Activated CD8-positive, alpha-beta memory T cell treated with anti-CD3 and anti-CD28 coated beads for 1 hour (primary cell): ENCODE measurements at places on chromosomes 16 and 17.
A peak's percentile ranks its signal among the peaks of the same experiment; 100 is the strongest.

DNA sequence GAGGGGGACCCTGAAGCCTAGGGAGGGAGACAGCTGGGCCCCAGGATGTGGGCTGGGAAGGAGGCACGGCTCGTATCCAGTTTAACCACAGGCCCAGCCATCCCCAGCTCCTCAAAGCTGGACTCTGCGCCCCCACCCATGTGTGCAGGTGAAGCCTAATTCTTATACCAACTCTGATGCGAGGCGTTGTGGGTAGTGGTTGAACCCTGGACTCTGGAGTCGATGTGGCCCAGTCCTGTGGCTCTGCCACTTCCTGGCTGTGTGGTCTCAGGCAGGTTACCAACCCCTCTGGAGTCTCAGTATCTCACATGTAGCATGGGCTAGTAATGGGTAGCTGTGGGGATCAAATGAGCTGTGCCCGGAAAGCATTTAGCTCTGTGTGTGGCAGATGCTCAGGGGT is 60.4 kb upstream of the TOB1 start:
- no peak for DNase-seq

DNA sequence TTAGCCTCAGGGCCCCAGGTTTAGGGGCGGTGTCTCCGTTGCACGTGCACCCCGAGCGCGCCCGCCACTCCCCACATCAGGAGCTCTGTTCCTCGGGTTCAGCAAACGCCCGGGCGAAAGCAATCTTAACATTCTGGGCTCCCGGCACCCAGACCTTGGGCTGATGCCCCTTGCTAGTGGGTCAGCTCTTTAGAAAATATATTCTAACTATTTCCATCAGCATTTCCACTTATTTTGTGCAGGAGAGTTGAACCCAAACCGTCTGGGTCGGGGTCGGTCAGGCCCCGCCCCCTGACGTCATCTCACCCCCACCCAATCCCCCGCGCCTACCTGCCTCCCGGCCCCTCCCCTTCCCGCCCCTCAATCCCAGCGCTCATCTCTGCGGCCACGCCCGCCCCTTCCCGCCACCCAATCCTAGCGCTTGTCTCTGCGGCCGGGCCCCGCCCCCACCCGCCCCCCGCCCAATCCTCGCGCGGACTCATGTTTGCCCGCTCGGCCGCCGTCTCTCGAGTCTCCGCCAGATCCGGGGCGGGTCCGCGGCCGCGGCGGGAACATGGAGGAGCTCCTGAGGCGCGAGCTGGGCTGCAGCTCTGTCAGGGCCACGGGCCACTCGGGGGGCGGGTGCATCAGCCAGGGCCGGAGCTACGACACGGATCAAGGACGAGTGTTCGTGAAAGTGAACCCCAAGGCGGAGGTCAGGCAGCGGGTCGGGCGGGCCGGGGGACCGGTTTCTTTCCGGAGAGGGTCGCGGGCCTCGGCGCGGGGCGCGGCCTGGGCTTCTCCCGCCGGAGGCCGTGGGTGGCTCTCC is at the start of gene FN3KRP:
Gene FN3KRP (plus strand): TSS at position 504 of the 808 bp plus-strand sequence. CDS start 50 bp downstream, at position 554.
- peak; percentile 71 for DNase-seq

DNA sequence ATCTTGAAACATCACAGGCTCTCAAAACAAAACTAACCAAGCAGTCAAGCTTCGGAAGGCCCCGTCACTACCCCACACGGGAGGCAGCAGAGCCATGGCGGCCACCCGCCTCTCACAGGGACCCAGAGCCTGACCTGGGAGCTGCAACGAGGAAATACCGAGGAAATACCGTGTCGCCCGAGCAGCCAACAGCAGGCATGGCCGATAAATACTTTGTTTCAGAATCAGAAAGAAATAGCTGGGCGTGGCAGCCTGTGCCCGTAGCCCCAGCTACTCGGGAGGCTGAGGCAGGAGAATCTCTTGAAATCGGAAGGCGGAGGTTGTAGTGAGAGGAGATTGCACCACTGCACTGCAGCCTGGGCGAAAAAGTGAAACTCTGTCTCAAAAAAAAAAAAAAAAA is 6.9 kb downstream of the LMF1 start:
- no peak for DNase-seq

DNA sequence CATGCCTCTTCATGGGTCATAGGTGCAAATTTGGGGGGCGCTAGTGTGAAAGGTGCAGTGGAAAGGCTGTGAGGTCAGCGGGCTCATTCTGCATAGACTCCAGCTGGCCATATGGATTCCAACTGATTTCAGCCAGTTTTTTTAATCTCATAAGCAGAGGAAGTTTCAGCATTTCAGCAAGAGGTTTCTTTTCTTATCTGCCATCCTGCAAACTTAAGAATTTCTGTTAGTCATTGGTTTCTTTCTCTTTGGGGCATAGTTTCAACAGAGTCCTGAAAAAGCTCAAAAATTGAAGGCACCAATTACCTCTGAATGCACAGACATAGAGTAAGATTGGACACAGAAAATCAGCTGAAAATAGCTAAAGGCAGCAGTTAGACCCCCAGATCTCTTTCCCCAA is 16.2 kb upstream of the ALOX15 start:
- no peak for DNase-seq

- DNase-seq: no peak
Observed at GRCh38 chr17:67270416-67270815, 25.4 kb upstream of the HELZ start.

DNA sequence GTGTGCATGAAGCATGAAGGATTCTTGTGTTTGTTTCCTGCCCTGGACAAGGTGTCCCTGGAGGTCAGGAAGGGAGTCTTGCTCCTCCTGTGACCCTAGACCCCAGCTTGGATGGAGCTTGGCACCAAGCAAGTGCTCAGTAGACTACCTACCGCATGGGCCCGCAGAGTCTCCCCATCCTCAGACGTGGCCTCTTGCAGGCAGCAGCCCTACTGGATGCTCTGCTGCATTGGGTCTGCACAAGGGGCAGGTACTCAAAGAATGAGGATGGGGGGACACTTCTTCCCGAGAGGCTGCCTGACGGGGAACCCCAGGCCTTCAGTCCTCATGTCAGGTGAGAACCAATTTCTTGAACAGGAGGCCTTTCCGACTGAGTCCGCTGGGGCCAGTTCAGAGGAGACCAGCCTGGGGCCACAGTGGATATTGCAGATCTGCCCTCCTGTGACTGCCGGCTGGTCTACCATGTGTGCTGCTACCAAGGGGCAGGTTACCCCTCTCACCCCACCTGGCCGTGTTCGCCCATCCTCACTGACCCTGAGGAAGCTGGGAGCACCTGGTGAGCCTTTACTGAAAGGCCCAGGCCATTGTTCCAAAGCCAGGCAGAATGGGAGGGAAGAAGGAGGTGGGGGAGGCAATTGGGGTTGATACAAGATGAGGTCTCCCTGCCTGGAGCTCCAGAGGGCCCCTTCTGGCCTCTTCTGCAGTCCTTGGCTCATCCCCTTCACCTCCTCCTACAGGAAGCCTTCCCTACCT is 206.3 kb downstream of the RAB11FIP4 start:
- no peak for DNase-seq

DNA sequence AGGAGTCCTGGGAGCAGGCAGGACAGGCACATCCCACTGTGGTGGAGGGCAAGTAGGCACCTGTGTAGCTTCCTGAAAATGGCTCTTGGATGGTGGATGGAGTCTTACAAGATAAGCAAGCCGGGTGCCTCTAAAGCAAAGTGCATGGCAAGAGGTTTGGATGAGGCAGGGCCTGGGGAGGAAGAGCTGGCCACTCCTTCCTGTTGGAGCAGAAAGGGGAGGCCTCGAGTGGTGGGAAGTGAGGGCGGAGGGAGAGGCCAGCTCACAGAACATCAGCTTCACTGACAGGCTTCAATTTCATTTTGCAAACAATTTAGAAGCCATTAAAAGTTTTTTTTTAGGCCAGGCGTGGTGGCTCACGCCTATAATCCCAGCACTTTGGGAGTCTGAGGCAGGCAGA is 31.0 kb downstream of the CD300A start:
- no peak for DNase-seq

GRCh38 chr16:65414284-65414984 is 292.6 kb upstream of the CDH11 start:
- no peak for DNase-seq

DNA sequence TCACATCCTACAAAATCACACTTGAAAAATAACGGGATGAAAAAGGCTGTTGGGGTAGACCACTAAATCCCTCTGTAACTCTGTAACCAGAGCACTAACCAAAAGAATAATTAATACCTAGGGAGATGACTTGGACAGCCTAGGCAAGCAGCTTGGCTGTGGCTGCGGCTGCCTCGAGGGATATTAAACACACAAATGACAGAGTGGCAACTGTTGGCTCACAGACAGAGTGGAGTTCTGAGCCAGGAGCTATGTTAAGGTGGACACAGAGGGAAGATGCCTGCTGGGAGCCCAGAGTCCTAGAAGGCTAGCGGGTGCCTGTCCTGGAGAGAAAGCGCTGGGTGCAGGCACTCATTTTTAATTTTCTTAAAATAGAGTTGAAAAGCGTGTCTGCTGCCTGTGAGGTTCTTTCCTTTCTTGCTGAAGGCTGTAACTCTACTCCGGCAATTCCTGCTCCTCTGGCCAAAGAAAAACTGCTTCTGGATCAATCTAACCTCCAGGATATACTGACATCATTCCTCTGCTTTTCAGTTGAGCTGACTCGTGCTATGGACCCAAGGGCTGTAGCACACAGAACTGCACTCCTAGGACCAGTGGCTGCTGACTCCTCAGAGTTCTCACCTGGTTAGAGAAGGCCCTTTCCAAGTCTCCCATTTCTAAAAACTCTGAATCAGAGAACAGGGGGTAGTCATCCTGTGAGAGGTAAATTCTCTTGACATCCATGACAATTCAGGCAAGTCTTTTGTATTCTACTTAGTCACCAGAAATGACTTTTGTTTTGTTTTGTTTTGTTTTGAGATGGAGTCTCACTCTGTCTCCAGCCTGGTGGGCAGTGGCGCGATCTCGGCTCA is 147.9 kb downstream of the STX8 start:
- DNase-seq: no peak

DNA sequence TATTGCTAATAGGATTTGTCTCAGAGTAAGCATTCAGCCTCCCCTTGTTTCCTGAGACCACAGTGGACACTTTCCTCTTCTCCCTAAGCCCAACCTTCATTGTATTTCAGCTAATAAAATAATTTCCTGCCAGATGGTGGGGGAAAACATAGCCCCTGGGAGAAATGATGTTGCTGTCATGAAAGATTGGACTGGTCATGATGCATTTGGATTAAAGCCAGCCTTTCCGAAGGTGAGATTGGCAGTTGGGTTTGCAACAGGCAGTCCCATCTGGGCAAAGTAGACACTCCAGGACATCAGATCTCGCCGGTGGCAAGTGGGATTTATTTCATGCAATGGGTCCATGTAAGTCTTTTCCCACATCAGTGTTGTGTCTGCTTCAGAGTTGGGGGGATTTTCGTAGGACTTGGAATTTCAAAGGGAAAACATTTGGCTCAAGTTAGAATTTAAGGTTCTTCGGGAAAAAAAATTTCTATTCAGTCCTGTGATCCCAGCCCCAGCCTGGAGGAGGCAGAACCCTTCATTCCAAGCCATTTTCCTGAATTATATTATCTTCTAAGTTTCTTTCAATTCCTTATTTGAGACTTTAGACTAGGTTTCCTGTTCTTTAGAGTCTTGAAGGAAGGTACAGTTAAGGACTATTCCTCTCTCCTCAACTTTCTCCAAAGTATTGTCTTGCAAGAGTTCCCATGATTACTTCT is 391.7 kb downstream of the XYLT1 start:
- DNase-seq: no peak

DNA sequence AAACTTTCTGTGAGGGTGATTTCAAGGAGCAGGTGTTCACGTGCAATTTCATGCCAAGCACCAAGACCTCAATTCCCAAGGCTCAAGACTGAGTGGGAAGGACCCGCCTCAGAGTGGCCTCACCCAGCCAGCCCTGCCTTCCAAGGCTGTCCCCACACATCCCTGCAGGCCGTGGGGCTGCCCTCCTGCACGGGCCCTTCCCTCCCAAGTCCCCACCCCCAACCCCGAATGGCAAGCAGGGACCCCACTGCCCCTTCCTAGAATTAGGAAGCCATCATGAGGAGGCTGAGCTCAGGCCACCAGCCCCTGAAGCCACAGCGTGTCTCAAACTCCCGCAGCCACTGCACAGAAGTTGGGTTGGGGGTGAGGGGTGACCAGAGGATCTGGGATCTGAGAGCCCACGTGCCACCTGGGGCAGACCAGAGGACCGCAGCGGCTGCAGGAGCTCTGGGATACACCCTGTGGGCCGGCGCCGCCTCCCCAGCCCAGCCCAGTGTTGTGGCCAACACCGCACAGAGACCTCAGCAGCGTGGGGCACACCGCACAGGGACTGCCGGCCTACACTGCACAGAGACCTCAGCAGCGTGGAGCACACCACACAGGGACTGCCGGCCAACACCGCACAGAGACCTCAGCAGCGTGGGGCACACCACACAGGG is 20.7 kb downstream of the GNPTG start:
- DNase-seq: no peak

- no peak for DNase-seq
Observed at GRCh38 chr16:75392906-75393305, 40.4 kb downstream of the CFDP1 start.

DNA sequence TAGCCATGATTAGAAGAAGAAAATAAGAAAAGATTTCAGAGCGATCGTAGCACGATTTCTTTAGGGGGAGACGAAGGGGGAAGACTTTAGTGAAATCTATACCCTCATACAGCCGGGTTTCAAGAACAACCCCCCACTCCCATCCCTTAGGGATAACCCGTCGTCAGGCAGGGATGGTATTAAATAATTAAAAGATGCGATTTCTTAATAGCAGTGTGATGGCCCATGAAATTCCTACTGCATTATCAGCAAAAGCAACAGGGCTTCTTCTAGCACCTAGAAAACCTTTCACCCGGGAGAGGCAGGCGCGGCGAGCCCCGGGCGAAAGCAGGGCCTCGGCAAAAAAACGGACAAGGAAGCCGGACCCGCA is 1.4 kb downstream of the CDH11 start:
- DNase-seq: no peak

DNA sequence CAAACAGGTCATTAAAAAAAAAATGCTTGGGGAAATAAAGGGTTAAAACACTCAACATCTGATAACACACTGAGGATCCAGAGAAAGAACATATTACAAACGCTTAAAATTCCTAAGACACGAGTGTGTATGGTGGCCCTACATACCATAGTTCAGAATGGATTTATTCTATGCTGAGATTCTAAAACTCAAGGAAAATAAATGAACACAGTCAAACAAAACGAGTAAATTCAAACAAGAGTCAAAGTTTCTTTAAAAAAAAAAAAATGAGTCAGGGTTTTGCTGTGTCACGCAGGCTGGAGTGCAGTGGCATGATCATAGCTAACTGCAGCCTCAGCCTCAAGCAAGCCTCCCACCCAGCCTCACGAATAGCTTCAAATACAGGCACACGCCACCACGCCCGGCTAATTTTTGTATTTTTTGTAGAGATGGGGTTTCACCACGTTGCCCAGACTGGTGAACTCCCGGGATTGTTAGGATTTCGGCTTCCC is 17.4 kb downstream of the CRK start:
- DNase-seq: no peak

DNA sequence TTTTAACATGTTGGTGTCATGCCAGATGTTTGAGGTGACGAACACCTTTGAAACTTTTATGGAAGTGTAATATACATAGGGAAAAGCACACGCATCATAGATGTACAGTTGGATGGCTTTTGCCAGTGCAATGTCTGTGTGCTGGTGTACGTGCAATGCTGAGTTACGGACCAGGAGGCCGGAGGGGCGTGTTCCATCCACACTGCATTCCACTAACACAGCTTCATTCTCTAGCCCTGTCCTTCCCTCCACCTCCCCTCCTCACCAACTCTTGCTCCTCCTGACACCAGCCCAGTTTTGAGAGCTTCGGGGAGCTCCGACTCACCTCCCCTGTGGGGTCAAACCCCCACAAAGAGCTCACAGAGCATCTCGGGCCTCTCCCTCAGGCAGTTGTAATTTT is 358.8 kb downstream of the C16orf95 start:
- DNase-seq: no peak

- no peak for DNase-seq
Observed at GRCh38 chr17:53061446-53061845, 761.3 kb upstream of the KIF2B start.
